ENCODE measurements at places on chromosomes 16 and 17.

- DNase-seq: no peak
Measured at GRCh38 chr16:72972878-72973571, 74.9 kb downstream of the ZFHX3 start.

DNA sequence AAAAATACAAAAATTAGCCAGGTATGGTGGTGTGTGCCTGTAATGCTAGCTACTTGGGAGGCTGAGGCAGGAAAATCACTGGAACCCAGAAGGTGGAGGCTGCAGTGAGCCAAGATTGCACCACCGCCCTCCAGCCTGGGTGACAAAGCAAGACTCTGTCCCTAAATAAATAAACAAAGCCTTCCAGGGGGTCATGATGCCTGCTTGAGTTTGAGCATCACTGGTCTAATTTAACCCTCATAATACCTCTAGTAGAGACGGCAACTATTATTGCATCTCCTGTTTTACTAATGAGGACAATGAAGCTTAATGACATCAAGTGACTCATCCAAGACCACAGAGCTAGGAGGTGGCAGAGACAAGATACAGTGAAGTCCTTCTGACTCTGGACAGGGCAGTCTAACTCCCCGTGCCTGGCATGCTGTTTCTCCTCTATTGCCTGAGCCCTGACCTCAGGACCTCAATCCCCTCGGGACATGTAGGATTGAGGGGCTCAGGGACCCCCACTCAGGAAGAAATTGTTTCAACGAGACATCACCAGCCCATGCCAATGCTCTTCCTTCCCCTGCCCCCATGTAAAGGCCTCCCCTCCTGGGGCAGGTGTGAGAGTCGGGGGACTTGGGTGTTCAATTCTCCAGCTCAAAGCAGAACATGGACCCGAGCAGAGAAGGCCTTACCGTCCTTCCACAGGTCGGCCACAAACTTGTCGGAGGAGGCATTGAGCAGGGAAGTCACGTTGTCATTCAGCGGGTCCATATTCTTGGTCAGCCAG is 102.9 kb downstream of the NDE1 start:
- no peak for DNase-seq

DNA sequence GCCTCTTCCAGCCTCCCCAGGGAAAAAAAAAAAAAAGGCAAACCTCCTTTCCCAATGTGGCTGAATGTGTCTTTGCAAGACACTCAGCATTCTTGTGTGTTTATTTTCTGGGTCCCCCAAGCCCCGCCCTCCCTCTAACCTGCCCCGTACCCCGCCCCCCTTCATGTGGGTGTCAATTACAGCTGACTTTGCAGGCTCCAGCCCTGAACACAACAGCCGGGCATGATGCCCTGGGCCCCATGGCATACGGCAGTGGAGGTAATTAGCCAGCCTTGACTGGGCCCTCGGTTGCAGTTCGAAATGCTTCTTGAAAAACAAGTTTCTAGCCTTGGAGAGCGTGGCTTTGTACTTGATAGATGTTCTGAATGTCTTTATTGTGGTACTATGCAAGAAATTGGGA is 354.7 kb upstream of the RBFOX1 start:
- no peak for DNase-seq

DNA sequence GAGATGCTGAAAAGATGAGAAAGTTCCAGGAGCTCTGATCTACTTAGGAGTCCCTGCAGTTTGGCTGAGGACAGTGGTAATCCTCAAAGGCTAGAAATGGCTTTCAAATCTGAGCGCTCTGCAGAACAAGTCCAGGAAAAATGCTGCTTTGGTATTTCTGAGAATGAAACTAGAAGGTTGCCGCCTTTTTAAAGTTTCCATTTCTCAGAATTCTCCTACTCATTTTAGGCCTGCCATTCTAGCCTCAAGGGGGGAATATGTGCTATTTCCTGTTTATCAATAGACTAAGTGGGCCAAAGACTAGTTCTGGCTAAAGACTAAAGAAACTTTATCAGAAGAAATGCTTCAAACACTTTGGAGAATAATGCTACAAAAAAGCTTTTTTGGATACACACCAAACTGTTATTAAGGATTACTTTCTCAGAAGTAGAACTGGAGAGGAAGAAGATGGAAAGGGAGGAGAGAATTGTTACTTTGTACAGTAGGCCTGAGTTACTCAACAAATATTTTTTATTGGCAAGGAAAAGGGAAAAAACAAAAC is at the start of gene SLFN12L:
Gene SLFN12L (minus strand): TSS at position 78 of the 541 bp plus-strand sequence. CDS start 15,314 bp downstream, outside the sequence.
- DNase-seq: no peak

- no peak for DNase-seq
Measured at GRCh38 chr16:76059186-76059585, 218.0 kb upstream of the CNTNAP4 start.

- DNase-seq: no peak
Measured at GRCh38 chr16:77158293-77158692, 32.7 kb upstream of the MON1B start.

DNA sequence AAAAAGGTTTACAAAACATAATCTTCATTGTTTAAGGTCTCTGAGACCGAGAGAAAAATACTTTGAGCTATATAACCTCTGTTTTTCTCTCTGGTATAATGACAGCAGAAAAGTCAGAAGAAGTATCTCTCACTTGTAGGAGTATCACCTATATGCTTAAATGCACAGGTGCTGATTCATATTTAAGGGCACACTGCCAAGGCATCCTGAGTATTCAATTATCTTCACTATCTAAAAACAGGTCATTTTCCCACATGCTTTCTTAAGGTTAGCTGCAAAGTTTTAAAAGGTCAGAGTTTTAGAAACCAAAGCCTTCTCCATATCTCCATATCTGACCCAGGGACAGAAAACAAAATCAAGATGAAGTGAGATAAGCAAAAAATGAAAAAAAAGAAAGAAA is 99.3 kb upstream of the C17orf78 start:
- no peak for DNase-seq

- DNase-seq: no peak
Measured at GRCh38 chr17:13921841-13922776, 147.2 kb upstream of the COX10 start.

DNA sequence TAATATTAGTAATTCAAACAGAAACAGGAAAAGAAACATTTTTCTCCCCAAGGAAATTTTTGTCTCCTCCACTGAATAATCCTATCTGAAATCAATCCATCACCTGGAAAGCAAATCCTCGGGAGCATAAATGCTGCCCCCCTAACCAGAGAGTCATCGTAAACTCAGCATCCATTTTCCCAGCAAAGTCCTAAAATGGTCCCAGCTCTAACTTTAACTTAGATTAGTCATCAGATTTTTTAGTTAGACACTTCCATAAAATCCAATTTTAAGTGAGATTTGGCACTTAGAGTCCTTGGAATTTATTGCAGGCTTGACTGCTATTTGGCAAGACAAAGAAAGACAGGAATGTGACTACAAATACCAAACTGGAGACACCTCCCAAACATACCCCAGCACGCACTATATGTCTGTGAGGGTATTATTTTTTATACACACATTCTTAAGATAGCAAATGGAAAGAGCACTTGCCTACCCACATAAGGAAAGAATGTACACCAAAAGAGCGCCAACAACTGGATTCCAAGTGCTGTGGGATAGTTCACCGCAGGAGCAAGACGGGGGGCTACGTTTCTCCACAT is 15.4 kb downstream of the SCO1 start:
- DNase-seq: no peak

- peak; percentile 86 for DNase-seq
Measured at GRCh38 chr17:79741751-79742588, 11.2 kb downstream of the ENPP7 start.

DNA sequence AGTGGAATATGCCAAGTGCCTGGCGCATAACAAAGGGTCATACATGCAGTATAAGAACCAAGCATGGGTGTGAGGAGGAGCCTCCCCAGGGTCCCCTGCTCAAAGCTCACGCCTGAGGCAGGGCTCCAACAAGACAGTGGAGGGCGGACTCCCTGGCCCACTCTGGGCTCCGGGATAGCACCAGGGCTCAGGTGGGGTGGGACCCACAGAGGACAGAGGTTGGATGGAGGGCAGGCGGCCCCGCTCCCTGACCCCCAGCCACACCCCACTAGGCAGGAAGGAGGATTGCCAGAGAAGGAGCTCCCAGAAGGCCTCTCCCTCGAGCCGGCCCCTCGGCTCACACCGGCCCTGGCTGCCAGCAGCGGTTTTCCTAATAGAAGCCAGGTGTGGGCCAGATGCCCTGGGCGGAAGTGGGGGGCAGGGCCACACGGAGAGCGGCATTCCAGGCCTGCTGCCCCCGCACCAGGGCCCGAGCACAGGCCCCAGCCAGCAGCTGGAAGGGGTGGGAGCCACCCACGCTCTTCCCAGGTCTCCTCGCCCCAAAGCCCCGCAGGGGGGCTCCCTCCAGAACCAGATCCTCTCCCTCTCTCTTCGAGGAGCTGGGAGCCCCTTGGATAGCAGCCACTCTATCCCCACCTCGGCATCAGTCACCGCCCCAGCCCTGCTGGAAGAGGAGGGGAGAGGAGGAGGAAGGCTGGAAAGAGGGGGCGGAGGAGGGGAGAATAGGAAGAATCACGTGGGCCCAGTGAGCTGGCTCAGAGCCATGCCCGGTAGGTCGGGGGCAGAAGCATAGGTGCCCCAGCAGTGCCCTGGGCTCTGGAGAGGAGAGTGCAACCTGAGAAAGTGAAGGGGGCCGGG is 21.0 kb downstream of the VASN start:
- peak; percentile 89 for DNase-seq

- DNase-seq: no peak
Measured at GRCh38 chr16:77569406-77569805, 134.6 kb upstream of the ADAMTS18 start.

DNA sequence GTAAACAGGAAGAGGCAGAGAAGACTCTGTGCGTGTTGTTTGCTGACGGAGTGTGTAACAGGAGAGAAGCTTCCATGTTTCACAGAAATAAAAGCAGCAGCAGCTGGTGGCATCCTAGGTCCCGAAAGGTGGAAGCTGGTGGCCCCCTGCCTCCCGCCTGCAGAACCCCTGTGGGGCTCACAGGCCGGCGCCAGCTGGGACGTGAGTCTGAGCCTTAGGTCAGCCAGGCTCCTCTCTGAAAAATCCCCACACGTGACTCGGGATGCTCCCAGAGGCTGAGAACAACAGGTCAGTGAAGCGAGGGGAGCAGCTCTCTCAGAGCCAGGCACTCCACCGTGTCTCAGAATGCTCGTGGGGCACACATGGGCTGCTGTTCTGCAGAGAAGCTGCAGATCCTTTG is 27.4 kb downstream of the TMEM204 start:
- DNase-seq: no peak

- DNase-seq: no peak
Measured at GRCh38 chr17:30389756-30390300, 11.1 kb downstream of the CPD start.

GRCh38 chr17:80152081-80152702 is 5.3 kb upstream of the EIF4A3 start:
- no peak for DNase-seq

DNA sequence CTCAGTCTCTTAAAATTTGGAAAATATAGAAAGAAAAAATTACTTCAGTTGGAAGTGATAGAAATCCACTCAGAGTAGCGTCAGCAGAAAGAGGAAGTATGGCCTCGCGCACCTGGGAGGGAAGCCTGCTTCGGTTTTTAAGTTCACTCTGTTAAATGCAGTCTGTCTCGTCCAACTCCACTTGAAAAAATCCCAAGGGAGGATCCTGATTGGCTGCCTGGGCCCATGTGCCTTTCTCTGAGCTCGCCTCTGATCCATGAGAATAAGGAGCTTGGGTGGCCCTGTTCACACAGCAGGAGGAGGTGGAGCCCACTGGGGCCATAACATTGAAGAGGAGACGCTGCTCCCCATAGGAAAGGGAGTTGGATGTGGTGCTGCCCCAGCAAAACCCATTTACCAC is 40.7 kb downstream of the DNAJA2 start:
- no peak for DNase-seq

DNA sequence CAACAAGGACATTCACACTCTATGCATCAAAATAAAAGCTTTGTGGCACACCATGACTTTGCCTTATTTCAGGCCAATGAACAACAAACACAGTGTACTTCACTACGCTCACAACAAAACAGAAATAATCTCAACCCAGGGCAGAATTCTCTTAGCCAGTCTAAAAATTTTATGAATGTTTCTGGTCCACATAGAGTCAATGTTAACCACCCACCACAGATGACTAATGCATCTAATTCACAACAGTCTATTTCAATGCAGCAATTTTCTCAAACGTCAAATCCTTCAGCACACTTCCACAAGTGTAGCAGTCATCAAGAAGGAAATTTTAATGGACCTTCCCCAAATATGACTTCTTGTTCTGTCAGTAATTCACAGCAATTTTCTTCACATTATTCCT is 101.7 kb downstream of the CHD9 start:
- DNase-seq: no peak

GRCh38 chr17:19014628-19015215 is 10.2 kb upstream of the FAM83G start:
- no peak for DNase-seq

DNA sequence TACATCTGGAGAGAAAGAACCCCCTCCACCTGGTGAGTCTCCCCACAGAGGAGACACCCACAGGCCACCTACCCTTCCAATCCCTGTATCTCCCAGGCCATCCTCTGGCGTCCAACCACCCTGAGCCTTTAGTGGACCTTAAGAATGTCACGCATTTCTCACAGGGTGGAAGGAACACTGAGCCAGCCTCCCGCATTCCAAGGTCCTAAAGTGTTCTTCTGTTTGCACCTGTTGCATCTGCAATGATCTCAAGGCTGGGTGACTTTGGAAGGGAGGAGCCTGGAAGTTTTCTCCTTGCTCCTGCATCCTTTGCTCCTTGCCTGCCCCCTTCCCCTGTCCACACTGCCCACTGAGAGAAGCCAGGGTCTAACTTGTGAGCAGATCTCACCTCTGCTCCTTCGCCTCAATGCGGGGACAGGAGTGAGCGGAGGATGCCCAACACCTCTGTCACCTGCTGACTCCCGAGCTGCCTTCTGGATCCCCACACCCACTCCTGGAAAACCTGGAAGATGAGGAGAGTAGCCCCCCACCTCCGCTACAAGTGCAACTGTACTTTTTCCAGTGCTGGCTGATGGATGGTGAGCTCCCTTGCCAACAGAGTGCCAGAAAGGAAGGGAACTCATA is 3.7 kb downstream of the CHST5 start:
- DNase-seq: no peak

DNA sequence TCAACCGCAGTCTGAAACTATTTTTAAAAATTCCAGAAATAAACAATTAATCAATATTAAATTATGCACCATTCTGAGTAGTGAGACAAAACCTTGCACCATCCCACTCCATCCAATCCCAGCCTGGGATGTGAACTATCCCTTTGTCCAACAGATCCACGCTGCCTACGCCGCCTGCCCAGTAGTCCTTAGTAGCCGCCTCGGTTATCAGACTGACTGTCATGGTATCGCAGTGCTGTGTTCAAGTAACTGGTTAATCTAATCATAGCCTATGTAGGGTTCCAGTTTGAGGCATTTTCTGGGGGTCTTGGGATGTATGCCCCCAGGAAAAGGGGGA is 437.7 kb downstream of the HS3ST3B1 start:
- no peak for DNase-seq

DNA sequence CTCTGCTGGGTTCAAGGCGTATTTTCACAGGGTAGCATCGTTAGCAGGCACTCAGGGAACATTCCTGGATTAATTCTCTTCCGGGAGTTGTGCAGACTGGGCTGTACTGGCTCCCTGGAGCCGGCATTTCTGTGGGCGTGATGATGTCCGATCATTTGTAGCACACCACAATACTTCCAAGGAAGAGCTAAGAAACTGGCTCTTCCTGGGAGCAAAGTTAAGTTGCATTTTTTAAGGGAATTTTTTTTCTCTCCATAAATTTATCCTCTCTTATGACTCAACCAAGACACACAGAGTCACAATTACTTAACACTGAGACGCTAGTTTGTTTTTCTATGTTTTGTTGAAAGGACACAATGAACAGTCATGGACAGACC is 211.6 kb upstream of the FOXF1 start:
- no peak for DNase-seq

GRCh38 chr17:9386401-9386800 is 189.2 kb downstream of the STX8 start:
- no peak for DNase-seq

GRCh38 chr16:12801511-12802042 is 2.1 kb downstream of the CPPED1 start:
- no peak for DNase-seq
